ENCODE measurements at places on chromosomes 5 and 9.

GRCh38 chr5:39422036-39422606 is 2.7 kb downstream of the DAB2 start:
- DNase-seq, result no peak

DNA sequence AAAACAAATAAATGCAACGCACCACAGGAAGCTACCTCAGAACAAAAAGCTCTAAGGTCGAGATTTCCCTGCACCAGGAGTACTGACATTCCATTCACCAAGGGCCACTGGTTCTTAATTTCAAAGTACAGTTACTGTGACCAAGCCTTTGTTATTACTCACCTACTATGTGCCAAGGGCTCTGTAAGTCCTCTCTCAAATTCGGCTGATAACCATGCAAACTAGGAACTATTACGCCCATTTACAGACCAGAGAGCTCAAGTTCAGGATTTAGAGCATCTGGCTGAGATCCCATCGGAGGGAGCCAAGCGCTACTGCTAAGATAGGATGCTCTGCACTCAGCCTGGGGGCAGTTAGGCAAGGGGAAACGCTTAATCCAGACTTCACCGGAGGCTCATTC is 5.6 kb downstream of the MYO10 start:
- DNase-seq, result no peak

DNA sequence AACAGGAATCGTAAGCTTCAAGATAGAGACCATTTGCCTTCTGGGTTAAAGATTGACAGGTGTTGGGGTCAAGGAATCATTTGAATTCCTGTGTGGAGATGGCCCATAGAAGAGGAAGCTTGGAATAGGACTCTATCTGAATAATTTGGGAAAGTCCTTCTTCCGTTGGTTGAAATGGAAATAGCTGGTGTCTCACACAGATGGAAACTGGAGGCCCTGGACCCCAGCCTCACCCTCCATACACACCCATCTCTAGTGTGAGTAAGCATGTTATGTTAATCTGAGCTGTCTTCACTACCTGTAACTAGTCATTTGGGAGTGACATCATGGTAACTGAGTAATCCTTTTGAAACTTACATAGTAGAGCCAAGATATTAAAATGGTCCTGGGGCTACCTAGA is 184.4 kb downstream of the CD180 start:
- no peak for DNase-seq

DNA sequence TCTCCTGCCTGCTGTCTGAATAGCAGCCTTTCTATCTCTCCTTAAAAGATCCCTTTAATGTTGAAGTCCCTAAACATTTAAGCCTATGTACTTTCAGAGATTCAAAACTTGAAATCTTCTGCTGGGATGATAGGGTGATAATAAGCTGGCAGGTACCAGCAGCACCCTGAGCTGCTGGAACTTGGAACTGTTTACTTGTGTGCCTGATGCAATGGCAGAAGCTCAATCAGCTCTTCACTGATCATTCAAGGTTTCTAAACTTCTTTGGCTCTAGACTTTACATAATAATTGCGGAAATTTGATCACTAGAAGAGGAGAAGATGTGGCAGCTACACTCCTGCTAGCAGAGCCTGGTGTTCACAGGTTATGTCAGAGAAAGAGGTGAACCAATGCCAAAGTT is 27.6 kb downstream of the MRPS27 start:
- DNase-seq, result no peak

DNA sequence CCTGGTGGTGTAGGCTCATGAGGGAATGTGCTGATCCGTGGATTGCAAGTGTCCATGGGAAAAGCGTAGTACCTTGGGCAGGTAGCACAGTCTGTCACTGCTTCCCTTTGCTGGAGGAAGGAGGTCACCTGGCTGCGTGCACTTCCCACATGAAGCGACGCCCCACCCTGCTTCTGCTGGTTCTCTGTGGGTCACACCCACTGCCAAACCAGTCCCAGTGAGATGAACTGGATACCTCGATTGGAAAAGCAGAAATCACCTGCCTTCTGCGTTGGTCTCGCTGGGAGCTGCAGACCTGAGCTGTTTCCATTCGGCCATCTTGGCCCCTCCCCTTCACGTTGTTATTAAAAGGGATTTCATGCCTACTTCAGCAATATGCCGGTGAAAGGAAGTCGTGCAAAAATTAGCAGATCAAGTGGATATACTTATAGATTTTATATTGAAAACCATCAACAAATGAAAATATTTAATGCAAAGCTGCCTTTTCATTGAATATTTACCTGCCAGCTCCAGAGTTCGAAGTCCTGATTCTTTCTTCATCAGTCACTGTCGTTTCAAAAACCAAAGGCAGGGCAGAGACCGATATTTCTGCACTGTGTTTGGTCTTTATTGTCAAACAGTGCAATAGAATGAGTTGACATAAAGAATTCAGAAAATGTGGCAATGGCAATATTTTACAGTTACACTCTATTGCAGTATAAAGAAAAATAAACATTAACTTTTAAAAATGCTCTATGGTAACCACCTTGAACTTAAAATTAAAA is 123.2 kb downstream of the JAKMIP2 start:
- DNase-seq, result no peak

Data from esophagus squamous epithelium (tissue), 5 donors.